CD4-positive, CD25-positive, alpha-beta regulatory T cell (primary cell): ENCODE measurements at places on chromosomes 5 and 9. TPM values are rescaled to one million over a fixed set of nuclear protein-coding genes. Genes with fewer than 3 reads are reported as not detected.

Gene CDH9
- not detected for total RNA-seq

- H3K4me1 ChIP-seq, result no peaks in the 10 kb centered on the region
- H3K4me3 ChIP-seq, result no peak overlapping the region
- H3K36me3 ChIP-seq, result no peaks in the 10 kb centered on the region
- no peaks in the 10 kb centered on the region for H3K27me3 ChIP-seq
- DNase-seq, result no peak
Observed at GRCh38 chr9:113499876-113500497, 36.5 kb downstream of the RGS3 start.

Gene SLC6A7
- not detected for total RNA-seq

GRCh38 chr9:34459941-34460340, 1.3 kb downstream of the DNAI1 start:
- no peak overlapping the region for H3K4me3 ChIP-seq
- no peak for DNase-seq
- H3K4me1 ChIP-seq, result peaks cover 22% of the 10 kb centered on the region
- H3K27me3 ChIP-seq, result peaks cover 12% of the 10 kb centered on the region
- no peaks in the 10 kb centered on the region for H3K36me3 ChIP-seq

Gene ROPN1L
- total RNA-seq, result 3.0 TPM

Gene GMCL2
- total RNA-seq, result not detected

DNA sequence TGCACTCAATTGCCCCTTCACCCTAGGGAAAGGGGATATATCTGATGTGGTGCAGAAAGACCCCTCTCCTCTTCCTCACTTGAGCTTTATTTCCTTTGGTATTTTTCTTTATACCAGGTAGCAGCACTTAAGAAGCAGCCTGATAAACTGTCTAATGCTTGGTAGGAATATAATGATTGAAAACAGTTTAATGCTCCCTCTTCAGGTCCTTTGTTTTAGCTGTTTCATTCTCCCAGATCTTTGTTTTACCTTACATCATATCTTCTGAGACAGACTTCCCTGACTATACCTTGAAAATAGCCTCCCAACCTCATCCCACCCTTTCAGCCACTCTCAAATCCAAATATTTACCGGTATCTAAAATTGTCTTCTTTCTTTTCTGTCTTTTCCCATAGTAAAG, 87.9 kb downstream of the NUDT12 start:
- H3K4me1 ChIP-seq, result no peaks in the 10 kb centered on the region
- DNase-seq, result no peak
- H3K27me3 ChIP-seq, result no peaks in the 10 kb centered on the region
- no peaks in the 10 kb centered on the region for H3K36me3 ChIP-seq
- no peak overlapping the region for H3K27ac ChIP-seq
- H3K4me3 ChIP-seq, result no peak overlapping the region

- DNase-seq, result no peak
- H3K36me3 ChIP-seq, result no peaks in the 10 kb centered on the region
- no peaks in the 10 kb centered on the region for H3K4me1 ChIP-seq
Observed at GRCh38 chr5:168055961-168056360, 235.5 kb upstream of the WWC1 start.

- no peaks in the 10 kb centered on the region for H3K4me1 ChIP-seq
- H3K27ac ChIP-seq, result no peak overlapping the region
- H3K27me3 ChIP-seq, result no peaks in the 10 kb centered on the region
- H3K36me3 ChIP-seq, result no peaks in the 10 kb centered on the region
- H3K4me3 ChIP-seq, result no peak overlapping the region
- DNase-seq, result no peak
Observed at GRCh38 chr5:126002222-126002897, 420.8 kb upstream of the GRAMD2B start.

Gene SHISAL2B
- not detected for total RNA-seq

DNA sequence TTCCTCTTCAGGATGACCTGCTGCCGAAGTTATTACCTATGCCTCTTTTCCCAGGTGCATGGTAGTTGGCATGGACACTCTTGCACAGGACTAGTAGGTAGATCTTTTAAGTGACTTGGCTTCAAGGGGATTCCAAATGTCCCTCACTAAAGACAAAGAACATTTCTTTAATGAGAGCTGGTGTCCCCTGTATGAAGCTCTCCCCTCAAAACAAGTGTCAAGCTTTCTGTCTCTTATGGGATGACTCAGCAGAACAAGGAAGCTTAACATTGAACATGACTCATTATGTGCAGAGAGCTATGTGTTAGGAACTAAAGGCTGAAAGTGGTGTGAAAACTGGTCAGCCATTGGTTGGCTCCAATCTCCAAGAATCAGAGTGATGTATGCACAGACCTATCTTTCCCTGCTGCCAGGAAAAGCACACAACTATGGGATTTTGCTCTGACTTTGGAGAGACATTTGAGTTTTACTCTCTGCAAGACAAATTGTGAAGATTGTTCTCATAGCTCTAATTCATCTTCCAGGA, 120.5 kb downstream of the PRDM6 start:
- no peak overlapping the region for H3K27ac ChIP-seq
- H3K36me3 ChIP-seq, result no peaks in the 10 kb centered on the region
- H3K27me3 ChIP-seq, result no peaks in the 10 kb centered on the region
- no peak for DNase-seq

DNA sequence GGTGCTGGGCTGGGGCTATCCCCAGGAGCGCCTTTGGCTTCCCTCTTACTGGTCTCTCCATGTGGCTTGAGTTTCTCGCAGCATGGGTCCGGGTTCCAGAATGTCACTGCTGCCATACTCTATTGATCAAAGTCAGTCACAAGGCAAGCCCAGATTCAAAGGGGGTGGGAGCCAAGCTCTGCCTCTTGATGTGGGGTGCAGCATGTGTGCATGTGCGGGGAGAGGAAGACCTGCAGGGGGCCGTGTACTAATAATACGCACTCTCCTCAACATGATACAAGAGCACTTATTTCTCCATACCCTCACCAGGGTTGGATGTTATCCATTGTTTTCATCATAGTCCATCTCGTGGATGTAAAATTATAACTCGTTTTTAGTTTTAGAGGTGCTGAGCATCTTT, 81.2 kb downstream of the NDFIP1 start:
- no peaks in the 10 kb centered on the region for H3K27me3 ChIP-seq
- H3K36me3 ChIP-seq, result no peaks in the 10 kb centered on the region
- H3K4me3 ChIP-seq, result no peak overlapping the region
- no peaks in the 10 kb centered on the region for H3K4me1 ChIP-seq

Gene NR2F1
- total RNA-seq, result not detected

Gene CER1
- total RNA-seq, result not detected

- H3K36me3 ChIP-seq, result no peaks in the 10 kb centered on the region
- DNase-seq, result no peak
- no peaks in the 10 kb centered on the region for H3K27me3 ChIP-seq
- H3K4me1 ChIP-seq, result no peaks in the 10 kb centered on the region
- no peak overlapping the region for H3K4me3 ChIP-seq
- no peak overlapping the region for H3K27ac ChIP-seq
Observed at GRCh38 chr9:91813176-91813795, 136.7 kb downstream of the ROR2 start.

Gene HTR4
- not detected for total RNA-seq

DNA sequence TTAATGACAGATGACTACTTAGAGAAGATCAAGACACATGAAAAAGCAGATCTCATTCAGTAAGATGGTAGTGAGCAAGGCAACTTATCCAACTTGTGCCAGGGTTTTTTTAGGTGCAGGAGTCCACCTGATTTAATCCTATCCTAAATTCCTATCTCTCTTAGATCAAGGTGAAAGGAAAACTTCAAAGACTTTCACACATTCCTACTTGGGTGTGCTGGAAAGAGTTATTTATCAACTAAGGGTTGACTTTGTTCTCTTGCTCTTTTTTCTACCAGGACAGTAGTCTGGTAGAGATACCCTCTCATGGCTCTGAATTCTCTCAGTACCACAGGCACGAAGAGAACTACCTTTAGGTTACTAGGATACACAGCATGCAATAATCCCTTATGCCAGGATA, 18.2 kb downstream of the TUT7 start:
- H3K27me3 ChIP-seq, result no peaks in the 10 kb centered on the region
- H3K4me1 ChIP-seq, result peaks cover 20% of the 10 kb centered on the region
- DNase-seq, result no peak
- peaks cover 74% of the 10 kb centered on the region for H3K36me3 ChIP-seq
- no peak overlapping the region for H3K4me3 ChIP-seq

Gene GDA
- not detected for total RNA-seq

DNA sequence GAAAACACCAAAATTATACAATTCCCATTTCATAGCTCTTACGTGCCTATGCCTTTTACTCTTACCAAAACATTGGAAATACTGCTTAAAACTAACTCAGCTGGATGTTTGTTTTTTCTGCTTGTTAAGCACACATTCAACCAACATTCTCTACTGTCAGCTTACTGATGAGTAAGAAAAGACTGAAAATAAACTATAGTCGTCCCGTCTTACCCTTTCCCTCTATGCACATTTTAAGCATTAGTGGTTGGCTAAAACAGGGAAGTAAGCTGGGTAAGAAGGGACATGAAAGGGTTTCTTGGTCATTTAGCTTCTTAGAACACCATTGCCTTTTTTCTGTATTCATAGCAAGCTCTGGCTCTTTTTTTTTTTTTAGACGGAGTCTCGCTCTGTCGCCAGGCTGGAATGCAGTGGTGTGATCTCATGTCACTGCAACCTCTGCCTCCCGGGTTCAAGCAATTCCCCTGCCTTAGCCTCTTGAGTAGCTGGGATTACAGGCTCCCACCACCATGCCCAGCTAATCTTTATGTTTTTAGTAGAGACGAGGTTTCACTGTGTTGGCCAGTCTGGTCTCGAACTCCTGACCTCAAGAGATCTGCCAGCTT, 232.1 kb upstream of the PCSK5 start:
- no peak overlapping the region for H3K4me3 ChIP-seq
- no peaks in the 10 kb centered on the region for H3K4me1 ChIP-seq
- no peak overlapping the region for H3K27ac ChIP-seq
- DNase-seq, result no peak
- no peaks in the 10 kb centered on the region for H3K36me3 ChIP-seq
- no peaks in the 10 kb centered on the region for H3K27me3 ChIP-seq

Gene FAM13B
- 65.8 TPM for total RNA-seq

Gene MGAT1
- 106 TPM for total RNA-seq

DNA sequence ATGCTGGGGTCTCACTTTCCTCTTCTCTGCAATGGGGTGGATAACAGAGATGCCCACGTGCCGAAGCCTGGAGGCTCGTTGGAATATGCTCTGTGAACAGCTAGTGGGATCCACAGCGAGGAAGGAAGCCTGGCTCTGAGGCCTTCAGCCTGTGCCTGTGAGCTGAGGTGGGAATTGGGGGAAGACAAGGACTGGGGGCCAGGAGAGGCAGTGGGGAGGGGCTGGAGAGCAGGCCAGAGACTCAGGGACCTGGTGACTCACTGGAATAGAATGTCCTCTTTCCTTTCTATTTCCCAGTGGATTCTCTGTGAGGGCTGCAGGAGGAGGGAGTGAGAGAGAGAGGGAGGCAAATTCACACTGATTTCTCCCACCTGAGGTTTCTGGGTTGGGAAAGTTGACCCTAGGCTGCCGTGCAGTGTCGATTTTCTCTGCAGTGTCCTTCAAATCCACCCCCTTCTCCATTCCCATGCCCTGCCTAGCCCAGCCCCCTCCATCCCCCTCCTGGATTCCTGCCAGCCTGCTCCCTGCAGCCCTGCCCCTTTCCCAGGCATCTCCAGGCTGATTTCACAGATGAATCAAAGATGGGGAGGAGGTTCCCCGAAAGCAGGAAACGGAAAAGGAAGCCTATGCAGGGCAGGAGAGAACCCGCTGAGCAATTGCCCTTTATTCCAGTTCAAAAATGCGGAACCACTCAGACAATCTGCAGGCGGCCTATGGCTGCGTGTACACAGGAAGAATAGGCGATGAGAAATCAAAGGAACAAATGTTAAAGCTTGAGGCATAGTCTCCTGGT, 1.4 kb upstream of the SPAAR start:
- H3K36me3 ChIP-seq, result no peaks in the 10 kb centered on the region
- no peak for DNase-seq
- no peak overlapping the region for H3K27ac ChIP-seq
- H3K4me3 ChIP-seq, result no peak overlapping the region
- no peaks in the 10 kb centered on the region for H3K27me3 ChIP-seq

GRCh38 chr9:135580664-135581380, 19.3 kb downstream of the PAEP start:
- no peak for DNase-seq
- H3K36me3 ChIP-seq, result no peaks in the 10 kb centered on the region
- no peak overlapping the region for H3K27ac ChIP-seq
- no peaks in the 10 kb centered on the region for H3K27me3 ChIP-seq
- H3K4me1 ChIP-seq, result no peaks in the 10 kb centered on the region

DNA sequence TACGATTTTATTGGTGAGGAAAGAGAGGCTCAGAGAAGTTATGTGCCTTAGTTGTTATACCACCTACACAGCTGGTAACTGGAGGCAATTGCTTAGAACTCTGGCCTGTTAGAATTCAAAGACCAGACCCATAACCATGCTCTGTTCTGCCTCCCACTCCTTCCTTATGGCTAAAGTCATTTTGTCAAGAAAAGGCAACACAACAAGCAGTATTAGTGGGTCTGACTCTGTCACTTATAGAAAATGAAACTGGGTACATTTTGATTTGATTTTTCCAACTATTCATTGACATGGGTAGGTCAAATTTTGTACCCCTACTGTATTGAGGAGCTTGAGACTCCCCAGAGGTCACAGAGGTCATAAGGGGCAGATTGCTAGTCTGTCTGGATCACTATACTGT, 44.5 kb upstream of the NR3C1 start:
- peaks cover 4% of the 10 kb centered on the region for H3K4me1 ChIP-seq
- H3K36me3 ChIP-seq, result no peaks in the 10 kb centered on the region
- H3K27ac ChIP-seq, result no peak overlapping the region
- H3K27me3 ChIP-seq, result no peaks in the 10 kb centered on the region
- no peak for DNase-seq
- H3K4me3 ChIP-seq, result no peak overlapping the region

DNA sequence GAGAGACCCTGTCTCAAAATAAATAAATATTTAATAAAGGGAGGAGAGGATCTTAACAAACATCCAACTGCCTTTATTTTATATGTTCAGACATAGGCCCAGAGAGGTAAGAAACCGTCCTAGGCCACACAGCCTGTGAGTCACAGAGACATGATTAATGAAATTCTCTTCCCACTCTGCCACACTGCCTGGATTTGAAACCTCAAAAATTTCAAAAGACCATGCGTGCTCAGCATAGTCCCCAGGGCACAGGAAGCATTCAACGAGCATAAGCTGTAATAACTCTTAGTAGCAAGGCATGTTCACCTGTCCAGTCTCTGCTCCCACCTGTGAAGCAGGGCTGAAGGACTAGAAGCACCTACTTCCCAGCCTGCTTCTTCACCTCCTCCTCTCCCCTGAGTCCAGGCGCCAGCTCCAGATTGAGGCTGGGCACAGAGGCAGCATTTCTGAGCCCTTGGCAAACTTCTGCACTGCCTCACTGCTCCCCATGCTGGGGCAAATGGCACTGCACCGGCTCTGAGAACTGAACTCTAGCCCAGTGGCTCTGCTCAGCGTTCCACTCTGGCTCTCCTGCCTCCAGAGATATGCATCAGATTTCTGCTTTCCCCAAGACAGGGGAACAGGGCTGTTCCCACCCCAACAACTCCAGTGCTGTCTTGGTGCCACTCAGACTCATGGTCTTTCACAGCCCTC, 1.1 kb downstream of the FAT2 start:
- H3K4me1 ChIP-seq, result no peaks in the 10 kb centered on the region
- no peaks in the 10 kb centered on the region for H3K36me3 ChIP-seq
- H3K27ac ChIP-seq, result no peak overlapping the region
- no peaks in the 10 kb centered on the region for H3K27me3 ChIP-seq
- no peak for DNase-seq

GRCh38 chr5:57718155-57718554, 235.5 kb upstream of the ACTBL2 start:
- H3K27ac ChIP-seq, result no peak overlapping the region
- no peaks in the 10 kb centered on the region for H3K27me3 ChIP-seq
- no peaks in the 10 kb centered on the region for H3K4me1 ChIP-seq
- H3K36me3 ChIP-seq, result no peaks in the 10 kb centered on the region

Gene CHMP5
- 25.5 TPM for total RNA-seq

GRCh38 chr5:108437425-108437824, 55.5 kb upstream of the FBXL17 start:
- no peak overlapping the region for H3K27ac ChIP-seq
- H3K27me3 ChIP-seq, result no peaks in the 10 kb centered on the region
- DNase-seq, result no peak
